NCI-H2227 treated with DMSO at 0.1 percent for 48 hours (cell line): ENCODE measurements at places on chromosomes 2 and 18.

DNA sequence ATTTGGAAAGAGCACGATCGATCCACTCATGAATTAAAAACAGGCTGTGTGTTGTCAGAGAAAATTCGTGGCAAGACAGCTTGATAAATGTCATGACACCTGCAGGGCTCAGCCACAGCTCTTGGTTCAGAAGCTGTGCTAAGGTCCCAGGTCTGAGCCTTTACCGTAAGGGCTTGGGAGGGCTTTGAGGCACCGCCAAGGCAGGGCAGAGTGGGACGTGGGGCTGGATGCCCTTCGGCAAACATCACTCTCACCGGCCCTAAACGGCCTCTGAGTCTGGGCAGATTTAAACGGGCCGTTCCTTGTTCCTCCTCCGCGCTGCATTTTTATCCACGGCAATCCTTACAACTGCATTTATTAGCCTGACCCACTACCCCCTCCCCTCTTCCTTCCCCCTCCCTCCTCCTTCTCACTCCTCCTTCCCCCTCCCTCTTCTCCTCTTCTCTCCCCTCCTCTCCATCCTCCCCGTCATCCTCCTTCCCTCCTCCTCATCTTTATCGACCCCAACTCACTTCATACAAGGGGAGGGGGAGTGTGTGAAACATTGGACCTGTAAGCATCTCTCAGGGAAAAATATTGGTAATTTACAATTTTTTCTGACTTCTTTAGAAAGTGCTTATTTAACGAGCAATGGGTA lies 33.9 kb downstream of the MBP start:
- no peak for DNase-seq

DNA sequence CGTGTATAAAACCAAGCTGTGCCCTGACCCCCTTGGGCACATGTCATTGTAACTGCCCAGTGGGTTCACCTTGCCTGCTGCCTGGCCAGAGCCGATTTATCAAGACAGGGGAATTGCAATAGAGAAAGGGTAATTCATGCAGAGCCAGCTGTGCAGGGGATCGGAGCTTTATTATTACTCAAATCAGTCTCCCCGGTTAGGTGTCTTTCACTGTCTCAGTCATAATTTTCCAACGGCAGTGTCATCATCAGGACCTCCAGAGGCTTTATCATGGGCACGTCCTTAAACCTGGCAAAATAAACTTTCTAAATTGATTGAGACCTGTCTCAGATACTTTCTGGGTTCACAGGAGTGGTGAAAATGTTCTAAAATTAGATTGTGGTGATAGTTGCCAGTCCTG lies 29.6 kb upstream of the PGAP1 start:
- DNase-seq = no peak

DNA sequence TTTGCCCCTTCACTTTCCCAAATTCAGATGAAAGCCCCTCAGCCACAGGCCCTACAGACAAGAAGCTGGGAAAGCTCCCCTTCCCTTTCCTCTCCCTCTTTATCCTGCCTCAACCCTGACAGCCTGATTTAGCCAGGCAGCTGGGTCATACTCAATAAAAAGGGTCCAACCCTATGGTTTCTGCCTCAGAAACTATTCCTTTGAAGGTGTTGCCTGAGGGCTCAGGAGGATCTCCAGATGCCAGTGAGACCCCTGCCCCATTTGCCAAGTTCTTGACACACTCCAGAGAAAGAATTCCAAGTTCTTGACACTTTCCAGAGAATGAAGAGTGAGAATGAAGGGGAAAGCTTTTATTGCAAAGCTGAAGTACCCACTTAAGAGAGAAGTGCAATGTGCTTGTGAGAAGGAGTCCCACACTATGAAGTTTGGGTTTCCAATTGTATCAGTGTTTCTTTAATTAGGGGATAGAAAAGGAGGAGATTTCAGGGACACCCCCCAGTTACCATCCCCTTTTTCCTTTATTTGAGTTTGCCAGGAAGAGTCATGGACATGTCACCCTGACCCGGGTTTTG lies 576.2 kb downstream of the METTL4 start:
- no peak for DNase-seq

- no peak for DNase-seq
Measured at GRCh38 chr2:104473546-104473945, 380.4 kb upstream of the POU3F3 start.

- DNase-seq = no peak
Measured at GRCh38 chr2:23828256-23828980, 98.5 kb downstream of the ATAD2B start.

GRCh38 chr18:8942021-8942908 lies 160.2 kb upstream of the NDUFV2 start:
- no peak for DNase-seq

GRCh38 chr18:9517869-9518268 lies 42.6 kb downstream of the RALBP1 start:
- DNase-seq = no peak

DNA sequence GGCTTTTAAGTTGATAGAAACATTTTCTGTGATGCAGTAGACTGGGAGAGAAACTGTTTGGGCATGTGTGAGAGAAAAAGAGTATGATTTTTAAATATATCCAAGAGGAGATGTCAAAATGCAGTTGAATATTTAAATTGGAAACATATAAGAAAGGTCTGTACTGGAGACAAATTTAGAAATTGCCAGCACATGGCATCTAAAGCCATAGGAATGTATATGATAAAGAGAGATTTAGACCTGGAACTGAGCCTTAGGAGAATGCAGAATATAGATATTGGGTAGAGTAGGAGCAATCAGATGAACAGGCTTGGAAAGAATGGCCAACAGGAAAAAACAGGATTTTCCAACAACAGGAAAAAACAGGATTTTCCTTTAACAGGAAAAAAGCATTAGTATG lies 680.8 kb downstream of the MBD2 start:
- DNase-seq = no peak

- no peak for DNase-seq
Measured at GRCh38 chr2:166372046-166372445, 3.7 kb downstream of the SCN9A start.

DNA sequence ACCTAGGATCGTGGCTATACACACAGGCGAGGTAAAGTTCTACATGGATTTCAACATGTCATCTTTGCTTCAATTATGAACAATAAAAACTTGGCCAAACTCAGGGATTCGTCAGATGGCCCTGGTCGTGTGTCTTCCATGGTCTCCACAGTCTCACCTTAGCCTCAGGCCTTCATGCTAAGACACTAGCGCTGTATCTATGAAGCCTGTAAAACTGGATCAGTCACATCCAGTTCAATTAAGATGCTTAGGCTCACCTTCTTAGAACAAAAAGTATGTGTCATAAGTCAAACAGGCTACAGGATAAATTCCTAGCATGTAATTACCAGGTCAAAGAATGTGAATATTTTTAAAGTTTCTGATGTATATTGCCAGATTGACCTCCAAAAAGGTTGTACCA lies 113.7 kb upstream of the NRP2 start:
- no peak for DNase-seq

GRCh38 chr18:54952026-54952425 lies 7.2 kb downstream of the CCDC68 start:
- no peak for DNase-seq

DNA sequence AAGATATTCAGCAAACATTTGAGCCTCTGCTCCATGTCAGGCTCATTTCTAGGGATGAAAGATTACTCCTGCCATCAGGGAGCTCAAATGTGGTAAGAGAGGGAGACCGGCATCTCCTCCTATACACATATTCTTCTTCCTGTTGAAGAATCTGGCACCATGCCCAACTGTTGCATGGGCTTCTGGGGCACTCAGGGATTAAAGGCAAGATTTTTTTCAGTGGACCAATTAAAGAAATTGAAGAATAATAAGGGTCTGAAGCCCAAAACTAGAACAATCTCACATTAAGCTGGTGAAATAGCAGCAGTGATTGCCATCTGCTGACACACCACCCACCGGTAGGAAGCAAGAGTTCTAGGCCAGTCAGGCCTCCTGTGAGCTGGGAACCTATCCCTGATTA lies 145.4 kb upstream of the LYPD6 start:
- peak; percentile 22 for DNase-seq

DNA sequence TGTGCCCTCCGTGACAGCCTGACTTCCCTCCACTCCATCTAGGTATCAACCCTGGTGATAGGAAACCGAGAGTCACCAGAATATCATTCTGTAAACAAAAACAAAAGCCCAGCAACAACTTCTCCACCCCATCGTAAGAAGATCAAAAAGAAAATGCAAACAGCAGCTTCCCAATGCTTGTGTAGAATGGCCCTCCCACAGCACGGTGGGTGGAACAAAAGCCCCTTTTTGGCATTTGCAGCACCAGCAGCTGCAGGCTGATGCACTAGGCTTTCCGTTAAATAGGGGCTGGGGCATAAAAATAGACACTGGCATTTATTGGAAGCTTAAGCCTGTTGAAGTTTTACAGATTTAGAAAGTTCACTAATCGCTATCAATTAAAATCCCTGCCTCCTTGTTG lies 513.0 kb downstream of the GALR1 start:
- DNase-seq = no peak

DNA sequence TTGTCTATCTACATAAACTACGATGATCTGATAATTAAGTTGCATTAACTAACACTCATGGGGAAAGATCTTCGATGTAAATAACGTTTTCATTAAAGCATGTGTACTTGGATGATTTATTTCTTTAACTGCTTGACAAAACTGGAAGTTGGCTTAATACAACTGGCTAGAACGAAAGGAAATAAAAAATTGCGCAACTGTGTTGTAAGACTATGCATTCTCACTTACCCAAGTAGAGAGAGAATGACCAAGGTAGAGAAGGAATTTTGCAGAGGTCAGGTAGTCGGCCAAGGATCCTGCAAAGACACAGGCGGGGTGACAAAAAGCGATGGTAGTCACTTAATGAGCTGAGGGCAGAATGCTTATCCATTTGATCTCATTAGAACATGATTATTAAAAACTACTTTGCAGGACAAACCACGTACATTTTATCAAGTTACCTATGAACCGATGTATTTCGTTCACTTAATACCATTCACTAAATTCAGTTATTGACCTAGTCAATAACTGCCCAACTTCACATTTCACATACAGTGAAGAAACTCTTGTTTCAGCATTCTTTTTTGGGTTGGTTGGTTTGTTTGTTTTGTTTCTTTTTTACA lies 900 bp downstream of the SLC40A1 start:
- DNase-seq = no peak

DNA sequence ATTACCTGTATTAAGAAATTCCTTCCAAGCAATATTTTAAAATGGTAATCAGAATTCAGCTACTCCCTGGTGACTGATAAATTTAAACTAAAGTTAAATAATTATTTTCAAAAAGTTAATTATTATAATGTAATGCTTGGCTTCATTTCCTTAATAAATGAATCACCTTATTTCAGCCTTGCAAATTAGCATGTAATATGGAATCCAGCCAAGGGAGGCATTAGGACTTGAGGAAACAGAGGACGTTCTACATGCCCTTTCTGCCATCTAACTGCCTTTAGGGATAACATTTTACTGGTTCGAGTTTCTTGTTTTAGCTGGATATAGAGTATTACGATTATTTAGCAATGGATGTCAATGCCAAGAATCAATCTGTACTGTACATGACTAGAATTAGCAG lies 636.3 kb downstream of the TSN start:
- no peak for DNase-seq

- DNase-seq = no peak
Measured at GRCh38 chr2:10478916-10479315, 30.8 kb upstream of the ODC1 start.

- no peak for DNase-seq
Measured at GRCh38 chr2:233331536-233331935, 22.8 kb upstream of the DGKD start.

- peak; percentile 95 for DNase-seq
Measured at GRCh38 chr2:174124181-174124580, 124.2 kb downstream of the OLA1 start.

DNA sequence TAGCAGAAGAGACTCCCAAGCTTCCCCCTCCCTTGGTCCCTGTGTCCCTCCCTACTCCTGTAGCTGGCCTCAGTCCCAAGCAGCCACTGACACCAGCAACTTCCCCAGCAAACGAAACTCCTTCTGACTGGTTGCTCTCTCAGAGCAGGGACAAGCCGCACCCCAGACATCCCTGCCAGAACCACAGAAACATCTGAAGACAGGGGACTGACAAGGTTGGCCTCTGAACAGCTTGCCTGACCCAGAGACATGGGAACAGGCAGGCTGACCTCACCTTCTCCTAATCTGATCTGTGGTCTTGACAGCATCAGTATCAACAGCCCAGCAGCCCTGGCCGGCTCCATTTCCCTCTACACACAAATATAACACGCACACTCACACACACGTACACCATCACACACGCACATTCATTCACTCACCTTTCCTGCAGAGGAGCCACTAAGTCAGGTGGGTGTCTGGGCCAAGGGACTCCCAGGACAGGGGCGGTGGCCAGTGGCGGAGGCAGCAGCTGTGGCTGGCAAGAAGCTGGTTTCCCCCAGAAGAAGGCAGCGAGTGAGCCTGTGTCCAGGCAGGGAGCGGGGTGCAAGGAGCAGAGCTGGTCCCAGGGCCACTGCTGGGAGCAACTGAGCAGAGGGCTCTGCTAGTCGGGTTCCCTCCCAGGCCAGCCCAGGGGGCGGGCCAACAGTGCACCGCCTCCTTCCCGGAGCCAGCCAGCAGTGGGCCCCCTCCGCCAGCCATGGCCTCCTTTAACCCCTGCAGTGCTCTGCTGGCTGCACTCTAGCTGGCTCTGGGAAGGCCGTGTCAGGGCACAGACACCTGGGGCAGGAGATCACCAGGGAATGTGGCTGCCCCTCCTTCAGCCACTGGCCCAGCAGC lies 59.1 kb downstream of the TNS1 start:
- peak; percentile 64 for DNase-seq

- peak; percentile 18 for DNase-seq
Measured at GRCh38 chr2:48356701-48357325, 173.1 kb upstream of the STON1 start.

GRCh38 chr2:223681125-223681524 lies 79.0 kb upstream of the SCG2 start:
- DNase-seq = no peak

GRCh38 chr2:242004223-242004901 lies 134.8 kb downstream of the RTP5 start:
- no peak for DNase-seq

GRCh38 chr2:8535821-8536685 lies 145.8 kb upstream of the ID2 start:
- DNase-seq = no peak

DNA sequence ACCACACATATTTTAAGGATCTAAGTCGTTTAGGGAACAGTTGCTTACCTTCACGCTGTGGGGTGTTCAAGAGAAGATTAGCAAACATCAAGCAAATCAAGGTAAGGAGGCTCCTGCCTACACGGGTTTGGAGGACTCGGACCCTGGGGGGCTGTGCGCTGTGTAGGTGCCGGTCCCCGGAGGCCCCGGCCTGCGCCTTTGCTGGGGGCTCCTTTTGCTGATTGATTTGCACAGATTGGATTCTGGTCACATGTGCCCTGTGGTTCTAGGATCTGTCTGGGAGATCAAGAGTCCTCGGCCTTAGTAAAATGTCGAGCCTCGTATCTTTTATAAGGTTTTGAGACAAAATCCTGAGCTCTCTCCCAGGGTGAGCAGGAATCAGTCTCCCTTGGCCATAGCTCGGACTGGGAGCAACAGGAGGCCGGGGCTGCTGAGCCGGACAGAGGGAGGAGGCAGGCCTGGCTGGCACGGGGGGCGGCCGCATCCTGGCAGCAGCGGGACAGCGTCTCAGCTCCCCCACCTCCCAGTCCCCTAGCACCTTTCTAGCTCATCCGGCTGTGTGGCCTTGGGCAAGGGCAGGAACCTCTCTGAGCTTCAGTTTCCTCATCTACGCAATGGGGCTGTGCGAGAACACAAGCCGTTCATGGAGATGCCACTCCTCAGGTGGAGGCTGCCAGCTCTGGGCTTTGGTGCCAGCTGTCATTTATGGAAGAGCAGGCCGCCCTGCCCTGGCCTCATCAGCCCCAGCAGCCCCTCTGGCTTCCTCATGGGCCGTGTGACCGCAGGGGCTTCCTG lies 147.2 kb downstream of the MBP start:
- no peak for DNase-seq
